ENCODE measurements at places on chromosomes 12 and 14. TPM values are rescaled to one million over a fixed set of nuclear protein-coding genes. Genes with fewer than 3 reads are reported as not detected.

GRCh38 chr14:35284506-35284905, 7.7 kb upstream of the PSMA6 start:
- H3K27ac ChIP-seq = no peak overlapping the region
- H3K4me1 ChIP-seq = no peaks in the 10 kb centered on the region

DNA sequence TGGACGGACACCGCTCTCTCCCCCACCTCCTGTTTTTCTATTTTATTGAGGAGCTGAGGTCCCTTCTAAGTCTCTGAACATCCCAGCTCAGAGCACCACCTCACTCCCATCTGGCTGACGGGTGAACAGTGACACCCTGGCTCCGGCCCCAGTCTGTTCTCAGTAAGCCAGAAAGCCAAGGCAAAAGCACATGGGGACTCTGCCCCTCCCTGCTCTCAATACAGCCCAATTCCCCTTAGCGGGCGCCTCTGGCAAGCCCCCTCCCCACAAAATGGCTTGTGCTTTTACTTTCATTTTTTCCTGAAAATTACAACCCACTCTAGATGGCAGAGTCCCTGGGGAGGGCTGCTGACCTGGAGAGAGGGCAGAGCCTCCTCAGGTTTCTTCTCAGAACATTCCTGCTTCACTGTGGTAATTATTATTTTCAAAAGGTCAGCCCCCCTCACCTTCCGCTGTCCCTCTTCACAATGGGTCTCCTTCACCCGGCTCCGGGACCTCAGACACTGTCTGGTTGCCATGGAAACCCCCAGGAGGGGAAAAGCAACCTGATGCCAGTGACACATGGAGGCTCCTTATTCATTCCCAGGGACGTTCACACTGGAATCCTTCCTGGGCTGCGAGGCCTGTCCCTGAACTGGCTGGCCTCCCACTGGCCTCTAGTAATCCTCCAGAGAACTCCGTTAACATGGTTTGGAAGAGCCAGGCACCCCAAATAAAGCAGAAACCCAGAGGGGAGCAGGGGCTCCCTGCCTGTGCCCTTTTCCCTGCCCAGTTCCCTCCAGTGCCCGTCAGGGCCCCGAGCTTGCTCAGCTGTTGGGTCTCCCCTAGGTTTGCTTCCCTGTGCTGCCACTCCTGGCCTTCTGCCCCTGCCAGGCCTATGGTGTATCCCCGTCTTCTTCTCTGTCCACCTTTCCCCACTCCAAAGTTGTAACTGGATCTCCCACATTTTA, 15.9 kb downstream of the COL2A1 start:
- H3K36me3 ChIP-seq = no peaks in the 10 kb centered on the region
- peaks cover 9% of the 10 kb centered on the region for H3K27me3 ChIP-seq
- H3K4me3 ChIP-seq = peak overlapping the region; percentile 26
- H3K27ac ChIP-seq = no peak overlapping the region
- peak; percentile 93 for DNase-seq
- peaks cover 48% of the 10 kb centered on the region for H3K4me1 ChIP-seq

- no peaks in the 10 kb centered on the region for H3K27me3 ChIP-seq
- no peak for DNase-seq
- peaks cover 8% of the 10 kb centered on the region for H3K36me3 ChIP-seq
- no peaks in the 10 kb centered on the region for H3K4me1 ChIP-seq
Measured at GRCh38 chr14:75724414-75725204, 63.6 kb downstream of the TTLL5 start.

The TSPAN31 gene
- total RNA-seq = 57.6 TPM

The BDKRB2 gene
- total RNA-seq = 0.37 TPM

The KRT73 gene
- total RNA-seq = not detected

The SIX6 gene
- 1.4 TPM for total RNA-seq

The FERMT2 gene
- 166 TPM for total RNA-seq

All from neural progenitor cell (in vitro differentiated cells).